ENCODE measurements at places on chromosomes 4 and X.

DNA sequence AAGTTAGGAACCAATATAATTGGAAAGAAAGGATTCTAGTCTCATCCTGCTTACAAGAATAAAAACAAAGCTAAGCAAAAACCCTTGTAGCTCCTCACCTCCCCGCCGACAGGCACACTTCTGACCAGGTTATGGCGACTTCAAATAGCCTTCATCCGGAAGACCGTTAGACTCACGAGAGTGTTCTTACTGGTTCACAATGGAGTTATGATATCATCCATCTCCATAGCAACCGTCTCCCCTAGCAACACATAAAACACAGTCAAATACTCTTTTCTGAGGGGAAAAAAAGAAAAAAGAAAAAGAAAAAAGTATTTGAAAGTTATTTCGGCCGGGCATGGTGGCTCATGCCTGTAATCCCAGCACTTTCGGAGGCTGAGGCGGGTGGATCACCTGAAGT lies at the start of gene IL13RA2:
Gene IL13RA2, minus strand, starts transcription at position 162 of the 400 bp plus-strand sequence. CDS start 347 bp downstream, outside the sequence.
- no peak for DNase-seq

- DNase-seq = no peak
Measured at GRCh38 chrX:72621625-72622485, 49.2 kb upstream of the HDAC8 start.

GRCh38 chrX:116009861-116010710 lies 160.5 kb upstream of the AGTR2 start:
- peak; percentile 85 for DNase-seq

GRCh38 chr4:83267830-83268475 lies 16.6 kb downstream of the COQ2 start:
- DNase-seq = no peak

GRCh38 chr4:74453829-74454742 lies 9.2 kb downstream of the AREG start:
- no peak for DNase-seq

DNA sequence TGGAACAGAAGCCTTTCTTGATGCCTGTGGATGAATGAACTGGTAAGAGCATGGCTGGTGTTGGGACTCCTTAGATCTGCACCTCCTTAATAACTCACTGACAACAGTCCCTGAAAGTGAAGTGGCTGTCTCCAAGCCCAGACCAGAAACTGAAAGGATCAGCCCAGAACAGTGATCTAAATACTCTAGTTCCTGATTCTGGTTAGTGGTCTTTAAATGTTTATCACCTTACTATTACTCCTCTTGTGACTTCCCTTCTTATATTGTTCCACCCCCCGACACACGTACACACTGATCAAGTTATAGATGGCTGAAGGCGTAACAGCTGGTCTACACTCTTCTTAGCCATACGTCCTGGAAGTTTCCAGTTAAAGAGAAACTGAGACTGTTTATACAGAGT lies 33.8 kb upstream of the ARMCX2 start:
- DNase-seq = no peak

GRCh38 chr4:3796960-3797359 lies 30.8 kb downstream of the ADRA2C start:
- DNase-seq = no peak

GRCh38 chr4:5120067-5120466 lies 68.8 kb downstream of the STK32B start:
- no peak for DNase-seq

GRCh38 chrX:50211510-50211909 lies 6.9 kb downstream of the CCNB3 start:
- no peak for DNase-seq

DNA sequence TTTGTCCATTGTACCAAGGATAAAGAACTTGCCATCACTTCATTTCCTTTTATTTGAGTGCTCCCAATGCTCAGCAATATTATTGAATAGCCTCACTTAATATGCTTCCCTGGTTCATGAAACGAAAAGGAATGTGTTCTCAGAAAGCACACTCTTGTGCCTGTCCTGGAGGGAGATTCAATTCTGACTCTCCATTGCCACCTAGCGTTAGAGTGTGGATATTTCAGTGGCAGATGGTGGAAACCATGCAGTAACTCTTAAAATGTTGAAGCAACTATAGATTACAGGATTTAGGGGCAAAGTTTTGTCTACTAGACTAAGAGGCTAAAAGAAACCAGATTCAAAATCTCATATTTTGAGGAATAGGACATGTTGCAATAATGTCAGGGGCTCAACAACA lies 36.0 kb downstream of the GAB3 start:
- peak; percentile 63 for DNase-seq

- DNase-seq = no peak
Measured at GRCh38 chrX:116417968-116418367, 18.4 kb upstream of the SLC6A14 start.

GRCh38 chr4:138275963-138276621 lies 33.9 kb upstream of the SLC7A11 start:
- no peak for DNase-seq

GRCh38 chrX:151825007-151825406 lies 87.7 kb upstream of the MAGEA4 start:
- DNase-seq = no peak

DNA sequence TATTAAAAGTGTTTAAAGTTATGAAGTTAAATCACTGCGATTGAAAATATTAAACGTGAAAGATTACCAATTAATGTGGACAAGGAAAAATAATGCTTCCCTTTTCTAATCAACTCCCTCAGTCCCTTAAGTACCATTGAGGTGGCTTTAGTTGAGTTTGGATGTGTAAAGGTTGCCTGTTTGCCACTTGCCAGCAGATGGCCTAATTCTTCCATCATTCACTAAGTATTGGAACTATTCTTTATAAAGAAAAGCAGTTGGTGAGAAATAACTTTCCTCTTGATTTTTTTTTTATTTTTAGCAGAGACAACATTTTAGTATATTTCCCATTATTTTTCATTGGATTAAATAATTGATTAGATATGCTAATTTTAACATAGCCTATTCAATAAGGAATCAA lies 295.9 kb upstream of the TACR3 start:
- DNase-seq = no peak

DNA sequence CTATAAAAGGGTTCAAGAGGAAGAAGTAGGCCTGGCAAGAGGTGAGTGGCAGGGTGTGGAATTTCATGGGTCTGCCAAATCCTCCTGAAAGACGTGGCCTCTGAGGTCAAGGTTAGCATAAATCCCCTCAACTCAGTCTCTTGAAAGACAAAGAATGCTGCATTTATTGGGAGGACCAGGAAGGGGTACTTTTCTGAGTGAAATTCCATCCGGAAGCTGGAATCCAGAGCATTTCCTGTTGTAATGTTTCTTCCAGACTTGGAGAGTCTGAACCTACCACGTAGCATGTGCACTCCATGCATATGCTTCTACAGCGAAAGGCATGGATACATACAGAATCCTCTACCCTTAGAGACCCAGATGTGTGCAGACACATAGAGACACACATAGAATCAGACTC lies 13.4 kb upstream of the FGD1 start:
- DNase-seq = no peak

GRCh38 chr4:121304893-121305292 lies 75.9 kb downstream of the QRFPR start:
- DNase-seq = no peak

- peak; percentile 37 for DNase-seq
Measured at GRCh38 chr4:17336524-17336961, 175.3 kb downstream of the QDPR start.

GRCh38 chrX:24487571-24487970 lies 22.5 kb downstream of the PDK3 start:
- no peak for DNase-seq

GRCh38 chr4:153748378-153748777 lies 11.4 kb downstream of the RNF175 start:
- DNase-seq = no peak

GRCh38 chrX:2631743-2632532 lies 59.2 kb upstream of the CD99 start:
- DNase-seq = no peak

GRCh38 chr4:7313347-7313811 lies 121.0 kb downstream of the SORCS2 start:
- no peak for DNase-seq

- DNase-seq = no peak
Measured at GRCh38 chr4:15536552-15537499, 67.1 kb downstream of the CC2D2A start.

- DNase-seq = no peak
Measured at GRCh38 chr4:26815199-26815598, 45.4 kb upstream of the STIM2 start.

DNA sequence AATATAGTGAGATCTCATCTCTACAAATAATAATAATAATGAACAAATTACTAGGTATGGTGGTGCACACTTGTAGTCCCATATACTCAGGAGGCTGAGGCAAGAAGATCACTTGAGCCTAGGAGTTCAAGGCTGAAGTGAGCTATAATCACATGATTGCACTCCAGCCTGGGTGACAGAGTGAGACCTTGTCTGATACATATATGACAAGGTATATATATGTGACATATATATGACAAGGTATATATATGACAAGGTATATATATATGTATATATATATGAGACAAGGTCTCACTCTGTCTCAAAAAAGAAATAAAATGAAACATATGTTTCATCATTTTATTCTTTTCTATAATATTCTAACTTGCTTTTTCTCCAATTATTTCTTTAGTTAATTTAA lies 278.1 kb upstream of the TET2 start:
- DNase-seq = no peak

GRCh38 chr4:39621582-39621981 lies 17.1 kb downstream of the SMIM14 start:
- DNase-seq = no peak

GRCh38 chr4:24686866-24687692 lies 102.7 kb upstream of the DHX15 start:
- no peak for DNase-seq

- DNase-seq = no peak
Measured at GRCh38 chrX:109190542-109190941, 291.3 kb downstream of the GUCY2F start.

DNA sequence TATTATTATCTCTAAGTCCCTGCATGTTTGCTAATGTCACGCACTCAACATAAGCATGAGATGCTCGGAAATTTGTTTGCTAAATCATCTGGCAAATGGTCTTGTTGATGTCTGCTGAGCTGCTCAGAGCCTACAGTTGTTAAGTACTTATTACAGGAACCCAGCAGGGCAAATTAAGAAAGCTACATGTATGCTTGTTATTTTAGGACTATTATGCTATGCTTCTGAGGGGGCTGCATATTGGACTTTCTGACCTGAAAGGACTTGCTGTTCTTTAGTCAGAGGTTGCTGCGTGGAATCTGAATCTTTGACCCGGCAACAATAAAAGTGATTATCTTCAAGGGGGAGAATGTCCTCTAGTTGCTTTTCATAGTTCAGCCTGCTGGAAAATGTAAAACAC lies 36.3 kb upstream of the TENM3 start:
- no peak for DNase-seq

- DNase-seq = no peak
Measured at GRCh38 chrX:118536687-118537461, 41.3 kb downstream of the DOCK11 start.

GRCh38 chrX:2635342-2635741 lies 55.8 kb upstream of the CD99 start:
- DNase-seq = no peak

GRCh38 chrX:109841257-109841656 lies 108.2 kb upstream of the ACSL4 start:
- DNase-seq = no peak

- no peak for DNase-seq
Measured at GRCh38 chr4:25859429-25860148, 3.2 kb downstream of the SEL1L3 start.

GRCh38 chr4:15444879-15445547 lies 17.2 kb downstream of the C1QTNF7 start:
- DNase-seq = no peak

GRCh38 chr4:151968643-151969042 lies 207.8 kb upstream of the GATB start:
- DNase-seq = no peak

DNA sequence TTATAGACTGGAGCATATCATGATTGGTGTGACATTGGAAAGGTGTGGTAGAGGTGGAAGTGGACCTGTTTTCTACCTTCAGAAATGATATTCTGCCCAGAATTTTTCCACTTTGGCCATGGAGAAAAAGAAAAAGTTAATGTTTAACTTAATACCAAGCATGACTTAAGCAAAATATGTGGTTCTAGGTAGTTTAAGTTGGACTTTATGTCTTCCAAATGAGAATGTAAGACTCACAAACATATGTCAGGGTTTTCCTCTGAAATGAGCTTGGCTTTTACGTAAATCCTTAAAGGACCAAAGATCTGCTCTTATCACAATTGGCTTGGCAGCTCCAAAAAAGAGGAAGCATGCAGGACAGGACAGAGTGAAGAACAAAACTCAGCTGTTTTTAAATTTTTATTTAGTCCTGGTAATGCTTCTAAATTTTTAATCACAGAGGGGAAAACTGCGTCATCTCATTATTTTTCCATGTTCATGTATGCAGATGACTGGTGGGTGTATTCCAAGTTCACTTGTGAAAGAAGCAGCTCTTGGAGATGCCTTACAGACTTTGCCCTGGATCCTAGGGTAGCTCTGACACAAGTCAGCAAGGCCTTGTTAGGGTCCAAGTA lies 98.2 kb downstream of the ANK2 start:
- no peak for DNase-seq

GRCh38 chr4:37723067-37723466 lies 36.9 kb upstream of the RELL1 start:
- DNase-seq = no peak

GRCh38 chr4:113222471-113222870 lies 173.0 kb downstream of the ANK2 start:
- DNase-seq = no peak

DNA sequence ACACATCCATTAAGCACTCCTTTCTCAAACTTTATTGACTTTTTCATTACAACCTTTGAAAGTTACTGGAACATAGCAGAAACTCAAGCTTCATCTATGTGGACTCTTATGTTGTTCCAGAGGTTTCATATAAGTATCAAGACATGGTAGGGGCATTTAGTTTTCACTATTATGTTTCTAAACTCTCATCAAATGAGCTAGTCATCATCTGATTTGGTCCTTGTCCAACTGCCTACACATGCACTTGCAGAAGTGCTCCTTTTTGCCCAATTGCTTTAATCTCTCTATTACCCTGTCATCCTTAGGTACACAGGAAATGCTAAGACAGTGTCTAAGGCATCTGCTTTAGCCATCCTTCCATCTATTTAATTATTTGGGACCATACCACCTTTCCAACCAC lies 42.2 kb upstream of the EPGN start:
- no peak for DNase-seq

DNA sequence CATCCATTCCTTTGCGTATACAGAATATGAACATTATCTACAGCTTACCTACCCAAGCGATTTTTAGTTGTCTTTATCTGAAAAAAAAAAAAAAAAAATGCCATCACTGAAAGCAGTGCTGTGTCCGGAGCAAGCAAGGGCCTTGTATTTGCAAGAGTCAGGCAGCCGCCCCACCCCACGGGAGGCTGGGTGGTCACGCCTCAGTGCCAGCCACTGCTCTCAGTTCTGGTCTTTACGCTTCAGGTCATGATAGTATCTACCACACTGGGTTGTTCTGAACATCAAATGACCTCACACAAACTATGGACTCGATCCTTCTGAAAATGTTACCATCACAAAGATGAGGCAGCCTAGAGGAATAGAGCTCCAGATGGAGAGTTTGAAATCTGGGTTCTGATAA lies 62.7 kb upstream of the HELT start:
- DNase-seq = no peak

Measured in femur (tissue), 1 donor.